ENCODE measurements at places on chromosomes 2 and 18.

DNA sequence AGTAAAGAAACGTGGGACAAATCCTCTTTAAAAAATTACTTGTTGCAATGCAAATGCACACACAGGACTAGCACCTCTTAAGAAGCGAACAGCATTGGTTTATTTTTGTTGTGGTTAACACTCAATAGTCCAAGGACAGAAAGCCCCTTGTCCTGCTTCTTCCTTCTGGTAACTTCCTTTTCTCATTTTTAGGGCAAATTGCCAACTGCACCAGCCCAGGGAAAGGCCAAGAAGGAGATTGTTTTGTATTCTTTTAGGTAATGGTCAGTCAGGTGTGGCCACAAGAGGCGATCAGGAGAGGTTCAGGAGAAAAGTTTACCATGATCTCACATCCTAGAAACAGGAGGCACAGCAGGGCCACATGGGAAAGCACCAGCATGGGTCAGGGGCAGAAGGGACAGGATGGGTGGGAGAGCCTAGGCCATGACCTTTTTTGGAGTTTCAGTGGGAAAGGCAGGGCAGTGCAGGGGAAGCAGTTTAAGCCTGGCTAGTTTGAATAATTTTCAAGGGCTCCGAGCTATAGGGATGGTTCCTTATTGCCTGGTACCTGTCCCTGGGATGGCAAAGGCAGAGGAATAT, 73.0 kb downstream of the CHRNA1 start:
- no peak for DNase-seq

DNA sequence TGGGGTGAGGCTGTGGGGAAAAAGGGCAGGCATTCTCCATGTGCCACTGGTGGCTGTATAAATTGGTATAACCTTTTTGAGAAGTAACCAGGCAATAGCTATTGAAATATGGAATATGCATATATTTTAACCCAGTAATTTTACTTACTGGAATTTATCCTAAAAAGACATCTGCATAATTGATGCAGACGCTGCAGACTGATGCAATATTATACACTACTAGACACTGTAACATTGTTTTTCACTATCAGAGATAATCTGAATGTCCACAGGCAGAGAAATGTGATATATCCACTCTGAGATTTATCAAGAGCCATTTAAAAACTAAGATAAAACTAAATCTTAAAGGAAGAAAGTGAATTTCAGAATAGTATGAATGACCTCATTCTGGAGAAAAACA, 14.7 kb downstream of the THOC1 start:
- no peak for DNase-seq

DNA sequence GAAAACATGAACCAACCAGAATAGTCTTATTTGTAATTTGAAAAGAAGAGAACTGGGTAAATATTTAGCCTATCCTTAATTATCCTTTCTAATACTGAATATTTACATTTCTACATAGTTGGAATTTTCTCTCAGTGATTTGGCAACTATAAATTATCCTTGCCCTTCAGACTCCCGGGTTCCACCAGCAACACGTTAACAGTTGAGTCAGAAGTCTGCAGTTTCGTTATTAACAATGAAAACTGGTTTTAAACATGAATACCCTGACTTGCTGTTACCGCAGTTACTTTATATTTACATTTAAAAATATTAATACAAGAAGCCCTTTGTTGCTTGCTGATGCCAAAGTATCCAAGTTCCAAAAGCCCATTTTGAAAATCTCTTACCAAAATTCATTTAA, 673.0 kb downstream of the ARHGAP15 start:
- DNase-seq, result no peak

GRCh38 chr2:131724019-131724418, 196.3 kb downstream of the CCDC74A start:
- no peak for DNase-seq

DNA sequence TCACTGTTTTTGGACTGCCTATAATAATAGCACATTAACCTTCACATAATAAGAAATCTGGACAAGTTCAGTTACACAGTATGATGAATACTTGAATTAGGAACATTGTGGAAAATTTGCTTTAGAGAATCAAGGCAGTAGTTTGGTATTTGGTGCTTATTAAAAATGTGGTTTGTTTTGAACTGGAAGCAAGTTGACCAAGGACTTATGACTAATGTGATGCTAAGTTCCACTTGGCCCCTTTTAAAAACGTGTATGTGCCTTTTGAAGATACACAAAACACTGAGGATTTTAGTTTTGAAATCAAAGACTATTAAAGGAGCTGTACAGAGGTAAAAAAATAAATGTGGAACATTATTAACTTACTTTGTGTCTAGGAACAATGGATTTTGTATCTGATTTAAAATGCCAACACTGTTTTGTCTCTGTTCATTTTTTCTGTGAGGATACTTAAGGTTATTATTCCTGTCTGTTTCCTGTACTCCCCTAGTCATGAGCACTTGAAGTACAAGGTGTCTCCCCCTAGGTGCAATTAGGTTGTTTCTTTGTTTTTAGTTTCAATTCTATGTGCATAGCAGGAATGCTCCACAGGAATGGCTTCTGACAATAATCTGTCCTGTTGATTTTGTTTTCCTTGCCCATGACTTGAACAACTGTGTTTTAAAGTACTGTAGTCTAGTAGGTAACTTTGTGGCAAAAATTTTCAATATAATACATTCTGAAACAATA, 49.6 kb upstream of the PTH2R start:
- DNase-seq, result no peak

- DNase-seq, result no peak
Measured at GRCh38 chr18:46324087-46324955, 220.1 kb downstream of the HAUS1 start.

GRCh38 chr18:24987303-24988252, 364.4 kb downstream of the ZNF521 start:
- no peak for DNase-seq

DNA sequence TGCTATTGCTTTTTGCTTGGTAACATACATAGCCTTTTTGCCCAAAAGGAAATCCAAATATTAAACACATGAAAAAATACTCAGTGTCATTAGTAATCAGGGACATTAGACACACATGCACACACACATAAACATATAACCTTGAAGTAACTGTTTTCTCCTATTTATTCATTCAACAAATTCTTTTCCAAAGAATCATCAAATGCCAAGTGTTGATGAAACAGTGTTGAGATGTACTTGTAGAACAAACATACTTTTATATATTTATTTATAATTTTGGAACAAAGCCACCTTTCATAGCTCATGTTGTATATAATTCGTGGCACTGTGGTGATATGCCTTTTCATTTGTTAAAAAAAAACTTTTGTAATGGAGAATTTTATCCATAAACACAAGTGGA, 81.0 kb downstream of the APLF start:
- no peak for DNase-seq

GRCh38 chr18:24942144-24942543, 409.8 kb downstream of the ZNF521 start:
- no peak for DNase-seq

- no peak for DNase-seq
Measured at GRCh38 chr2:120831086-120831485, 95.4 kb downstream of the GLI2 start.
